ENCODE measurements at places on chromosomes 13 and 19. TPM values are rescaled to one million over a fixed set of nuclear protein-coding genes. Genes with fewer than 3 reads are reported as not detected.
A peak's percentile ranks its signal among the peaks of the same experiment; 100 is the strongest.

GRCh38 chr19:57096685-57097361 lies 23.0 kb upstream of the USP29 start:
- DNase-seq, result no peak

GRCh38 chr13:40211586-40211968 lies 454.9 kb downstream of the FOXO1 start:
- no peak for DNase-seq

GRCh38 chr13:52847682-52848432 lies 583 bp downstream of the PCDH8 start:
- DNase-seq, result no peak

- no peak for DNase-seq
Measured at GRCh38 chr19:18833141-18833476, 1.4 kb downstream of the UPF1 start.

DNA sequence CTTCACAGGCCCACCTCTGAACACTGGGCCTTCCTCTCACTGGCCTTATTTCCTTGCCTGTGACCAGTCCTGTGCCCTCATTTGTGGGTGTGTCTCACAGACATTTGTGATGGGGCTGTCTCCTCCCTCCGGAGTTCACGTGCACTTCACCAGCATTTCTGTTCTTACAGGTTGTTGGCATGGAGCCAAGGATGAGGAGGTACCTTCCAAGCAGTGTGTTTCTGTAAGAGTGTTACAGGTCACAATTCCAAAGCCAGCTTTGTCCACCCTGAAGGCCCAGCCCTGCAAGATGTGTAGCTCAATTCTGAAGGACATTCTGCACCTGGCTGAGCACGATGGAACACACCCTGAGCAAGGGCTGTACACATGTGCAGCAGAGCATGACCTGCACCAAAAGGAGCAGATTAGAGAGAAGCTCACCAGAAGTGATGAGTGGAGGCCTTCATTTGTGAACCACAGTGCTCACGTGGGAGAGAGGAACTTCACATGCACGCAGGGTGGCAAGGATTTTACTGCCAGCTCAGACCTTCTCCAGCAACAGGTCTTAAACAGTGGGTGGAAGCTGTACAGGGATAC lies 8.1 kb downstream of the ZNF749 start:
- no peak for DNase-seq

DNA sequence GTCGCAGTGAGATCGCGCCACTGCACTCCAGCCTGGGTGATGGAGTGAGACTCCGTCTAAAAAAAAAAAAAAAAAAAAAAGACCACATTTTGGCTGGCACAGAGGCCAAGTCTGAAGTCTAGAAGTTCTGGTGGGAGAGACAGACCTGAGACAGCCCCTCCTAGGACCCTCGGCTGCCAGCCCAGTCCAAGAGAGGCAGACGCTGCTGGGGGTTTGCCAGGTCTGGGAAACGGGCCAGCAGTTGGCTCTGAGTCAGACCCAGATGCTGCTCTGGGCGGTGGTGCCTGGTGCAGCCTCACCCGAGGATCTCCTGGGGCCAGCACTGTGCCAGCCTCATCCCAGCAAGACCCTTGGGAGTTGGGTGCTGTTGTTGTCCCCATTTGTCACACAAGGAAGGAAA lies 5.8 kb downstream of the FCHO1 start:
- peak; percentile 88 for DNase-seq

DNA sequence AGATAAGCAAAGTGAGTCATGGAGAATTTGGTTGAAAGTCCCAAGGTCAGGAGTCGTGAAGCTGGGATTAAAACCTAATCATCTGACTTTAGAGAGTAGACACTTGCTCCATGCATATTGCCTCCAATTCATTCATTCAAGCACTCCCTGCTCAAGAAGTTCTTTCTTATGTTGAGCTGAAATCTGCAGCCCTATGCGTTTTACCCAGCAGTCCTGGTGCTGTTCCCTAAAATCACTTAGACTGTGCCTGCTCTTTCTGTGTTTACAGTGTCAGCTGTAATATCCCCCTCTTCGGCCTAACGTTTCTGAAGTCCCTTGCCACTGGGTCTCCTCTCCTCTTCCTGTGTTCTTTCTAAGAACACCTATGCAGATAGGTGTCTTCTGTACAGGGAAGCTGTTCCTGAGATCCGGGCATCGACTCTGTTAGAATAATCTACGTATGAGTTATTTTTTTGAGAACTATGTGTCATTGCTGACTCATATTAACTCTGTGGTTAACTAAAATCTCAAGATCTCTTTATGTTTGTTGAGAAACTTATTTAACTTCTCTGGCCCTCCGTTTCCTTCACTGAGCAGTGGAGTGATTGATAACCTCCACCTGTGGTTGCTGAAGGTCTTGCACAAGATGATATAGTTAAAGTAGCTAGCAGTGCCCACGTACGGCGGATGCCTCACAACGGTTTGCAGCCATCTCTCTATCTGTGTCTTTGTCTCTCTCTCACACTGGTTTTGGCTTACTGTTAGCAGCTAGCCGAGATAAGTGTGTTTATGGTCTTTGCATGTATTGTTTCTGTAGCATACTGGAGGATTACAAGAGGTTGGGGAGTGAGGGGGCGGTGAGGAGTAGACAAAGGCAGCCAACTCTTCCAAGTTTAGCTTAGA lies 4.7 kb downstream of the ALOX5AP start:
- DNase-seq, result no peak

GRCh38 chr13:47415048-47415447 lies 518.2 kb upstream of the HTR2A start:
- no peak for DNase-seq

DNA sequence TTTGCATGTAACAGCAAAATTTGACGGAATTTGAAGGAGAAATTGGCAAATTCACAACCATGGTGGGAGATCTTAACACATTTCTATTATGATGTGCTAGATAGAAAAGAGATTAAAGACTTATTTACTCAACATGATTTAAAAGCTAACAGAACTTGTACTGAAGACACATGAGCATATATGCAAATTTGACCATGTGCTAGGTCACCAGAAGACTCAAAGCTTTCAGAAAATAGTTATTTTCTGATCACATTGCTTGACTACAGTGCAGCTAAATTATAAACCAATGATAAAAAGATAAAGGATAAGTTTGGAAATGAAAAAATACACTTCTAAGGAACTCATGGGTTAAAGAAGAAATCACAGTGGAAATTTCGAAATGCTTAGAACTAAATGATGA lies 9.1 kb downstream of the GPR183 start:
- DNase-seq, result no peak

GRCh38 chr19:35090506-35091214 lies 25.0 kb upstream of the FXYD3 start:
- peak; percentile 51 for DNase-seq

DNA sequence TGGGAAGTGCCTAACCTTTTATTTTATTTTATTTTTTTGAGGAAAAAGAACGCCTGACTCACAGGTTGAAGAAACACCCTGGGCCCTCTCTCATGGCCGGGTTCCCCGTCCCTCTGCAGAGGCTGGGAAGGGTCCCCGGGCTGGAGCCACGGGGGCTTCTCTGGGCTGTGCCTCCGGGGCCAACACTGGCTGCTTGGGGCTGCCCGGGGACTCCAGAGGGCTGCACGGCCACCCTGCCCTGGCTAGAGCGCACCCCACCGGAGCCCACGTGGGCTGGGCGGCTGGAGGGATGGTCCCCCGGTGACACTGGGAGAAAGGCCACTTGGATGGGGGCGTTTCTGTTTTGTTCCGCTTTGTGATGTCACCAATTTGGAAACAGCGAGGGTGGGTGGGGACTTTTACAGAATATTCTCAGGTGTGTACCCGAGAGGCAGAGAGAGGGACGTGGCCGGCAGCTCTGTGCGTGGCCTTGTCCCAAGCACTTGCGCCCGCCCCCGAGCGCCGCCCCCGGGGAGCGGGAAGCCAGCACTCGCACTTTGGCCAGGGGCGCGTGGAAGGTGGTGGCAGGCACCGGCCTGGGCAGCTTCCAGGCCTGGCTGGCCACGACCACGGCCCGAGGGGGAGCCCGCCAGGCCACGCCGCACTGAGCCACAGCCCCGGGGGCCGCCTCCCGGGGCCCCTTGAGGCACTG lies 13.9 kb upstream of the GNA15 start:
- DNase-seq, result no peak

- DNase-seq, result no peak
Measured at GRCh38 chr19:34669305-34669704, 7.7 kb downstream of the SCGB2B2 start.

GRCh38 chr13:93730780-93731179 lies 504.2 kb downstream of the GPC6 start:
- DNase-seq, result no peak

GRCh38 chr13:48510698-48511097 lies 22.2 kb downstream of the RCBTB2 start:
- no peak for DNase-seq

DNA sequence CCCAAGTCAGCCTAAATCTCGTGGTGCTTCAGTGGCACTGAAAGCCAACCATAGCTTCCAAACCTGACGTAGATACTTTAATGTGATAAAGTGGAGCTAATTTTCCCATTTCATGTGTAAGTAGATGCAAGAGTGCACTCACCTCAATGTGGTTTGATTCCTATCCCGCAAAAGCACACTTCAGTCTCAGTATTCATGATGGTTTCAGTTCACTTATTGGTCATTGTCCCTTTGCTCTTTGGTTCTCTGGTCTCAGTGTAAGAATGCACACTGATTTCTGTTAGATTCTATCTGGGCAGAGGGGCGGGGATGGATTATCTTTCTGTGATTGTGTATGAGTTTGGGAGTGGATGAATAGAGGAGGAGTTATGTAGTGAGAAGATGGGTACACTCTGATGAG lies 340.6 kb downstream of the KCNRG start:
- DNase-seq, result no peak

DNA sequence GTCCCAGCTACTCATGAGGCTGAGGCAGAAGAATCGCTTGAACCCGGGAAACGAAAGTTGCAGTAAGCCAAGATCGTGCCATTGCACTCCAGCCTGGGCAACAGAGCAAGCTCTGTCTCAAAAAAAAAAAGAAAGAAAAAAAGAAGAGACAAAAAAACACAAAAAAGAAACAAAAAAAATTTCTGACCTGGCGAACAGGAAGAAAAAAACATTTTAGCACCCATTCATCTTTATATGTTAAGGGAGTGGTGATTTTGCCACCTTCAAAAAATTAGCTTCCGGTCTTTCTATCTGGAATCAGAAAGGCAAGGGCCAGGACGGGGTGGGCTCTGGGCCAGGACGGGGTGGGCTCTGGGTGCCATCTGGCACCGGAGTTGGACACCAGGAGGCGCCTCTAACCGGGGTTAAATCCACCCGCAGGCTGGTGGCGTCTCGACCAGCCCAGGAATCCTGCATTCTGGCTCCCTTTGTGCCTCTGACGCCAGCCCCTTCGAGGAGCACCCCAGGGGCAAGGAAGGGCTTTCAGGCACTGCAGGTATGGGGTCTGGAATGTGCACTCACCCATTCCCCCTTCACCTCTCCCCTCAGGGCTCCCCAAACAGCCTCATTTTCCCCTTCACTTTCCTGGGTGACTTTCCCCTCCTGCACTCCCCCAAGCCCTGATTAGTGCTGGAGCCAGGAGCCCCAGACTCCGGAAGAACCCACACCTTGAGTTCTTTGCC lies 10.4 kb upstream of the ZSWIM4 start:
- DNase-seq, result peak; percentile 77

- DNase-seq, result no peak
Measured at GRCh38 chr13:29384871-29385270, 210.6 kb downstream of the SLC7A1 start.

- DNase-seq, result no peak
Measured at GRCh38 chr13:39670445-39670844, 15.0 kb downstream of the COG6 start.

GRCh38 chr19:4781801-4782200 lies 9.7 kb upstream of the FEM1A start:
- no peak for DNase-seq

DNA sequence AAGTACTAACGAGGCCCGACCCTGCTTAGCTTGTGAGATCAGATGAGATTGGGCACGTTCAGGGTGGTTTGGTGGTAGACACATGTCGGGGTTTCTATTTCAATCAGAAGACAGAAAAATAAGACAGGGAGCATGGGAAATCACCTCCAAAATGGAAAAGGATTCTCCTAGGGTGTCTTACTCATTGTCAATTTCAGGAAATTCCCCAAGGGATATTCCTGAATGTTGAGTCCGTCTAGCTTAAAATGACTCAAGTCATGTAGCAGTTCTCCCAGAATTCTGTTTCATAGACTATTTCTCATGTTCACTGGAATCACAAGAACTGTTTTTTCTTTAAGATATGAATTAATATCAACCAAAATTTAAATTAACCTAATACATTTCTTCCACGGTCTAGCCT lies 380.1 kb downstream of the EFNB2 start:
- DNase-seq, result no peak

DNA sequence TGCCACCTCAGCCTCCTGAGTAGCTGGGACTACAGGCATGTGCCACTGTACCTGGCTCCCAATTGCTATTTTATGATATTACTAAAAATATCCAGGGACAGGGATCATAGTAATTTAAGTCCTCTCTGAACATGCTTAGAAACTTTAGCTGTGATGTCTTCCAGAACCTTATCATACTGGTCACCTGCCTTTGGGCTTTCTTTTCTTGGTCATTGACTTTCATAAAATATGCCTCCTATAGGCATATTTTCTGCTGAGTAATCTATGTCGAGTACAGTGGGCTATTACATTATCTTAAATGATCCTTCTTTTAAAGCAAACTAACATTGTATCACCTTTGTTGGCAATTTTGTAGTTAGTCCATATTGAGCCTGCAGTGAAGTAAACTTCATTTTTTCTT lies 6.2 kb downstream of the UCHL3 start:
- no peak for DNase-seq

GRCh38 chr13:106528718-106529414 lies 6.6 kb downstream of the EFNB2 start:
- DNase-seq, result no peak

- DNase-seq, result no peak
Measured at GRCh38 chr13:109387471-109387870, 398.9 kb downstream of the IRS2 start.

- DNase-seq, result no peak
Measured at GRCh38 chr19:39432677-39433025, 3.1 kb downstream of the RPS16 start.

DNA sequence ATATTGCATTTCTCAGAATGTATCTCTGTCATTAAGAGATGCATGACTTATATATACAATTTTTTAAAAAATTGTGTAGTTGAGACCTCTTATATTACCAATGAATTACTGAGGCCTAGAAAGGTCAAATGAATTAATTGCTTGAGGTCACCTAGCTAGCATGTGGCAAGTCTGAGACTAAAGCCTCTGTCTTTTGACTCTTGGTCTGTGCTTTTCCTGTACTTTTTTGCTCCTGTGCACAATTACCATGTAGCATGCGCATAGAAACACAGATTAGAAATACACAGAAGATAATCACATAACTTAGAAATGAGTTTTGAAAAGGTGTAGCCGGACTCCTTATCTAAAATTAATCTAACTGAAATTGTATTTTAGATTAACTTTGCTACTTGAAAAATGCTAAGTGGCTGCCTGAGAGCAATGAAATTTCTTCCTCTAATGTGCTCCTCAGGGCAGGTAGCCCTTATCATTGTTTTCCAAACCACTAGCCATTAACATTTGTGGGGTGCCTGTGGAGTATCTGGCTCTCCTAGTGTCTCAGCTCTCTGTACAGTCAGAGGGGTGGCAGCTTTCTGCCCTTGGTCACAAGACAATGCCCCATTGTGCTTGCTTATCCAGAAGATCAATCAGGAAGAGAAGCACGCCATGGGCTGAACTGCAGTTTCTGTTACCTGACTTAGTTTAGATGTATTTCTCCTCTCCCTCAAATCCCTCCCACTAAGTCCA lies 119.6 kb downstream of the RFC3 start:
- DNase-seq, result peak; percentile 25

The ZNF223 gene
- 8.1 TPM for total RNA-seq

The INSL3 gene
- total RNA-seq, result not detected

The OR7D2 gene
- total RNA-seq, result not detected

The PSG11 gene
- not detected for total RNA-seq

The PSG1 gene
- not detected for total RNA-seq

The KIR2DL3 gene
- total RNA-seq, result not detected

The CATSPERD gene
- total RNA-seq, result not detected

The LILRA5 gene
- 1.1 TPM for total RNA-seq

The TMEM38A gene
- 4.3 TPM for total RNA-seq
